Thymus (tissue), 14 donors: ENCODE measurements at places on chromosomes 12 and 14. TPM values are rescaled to one million over a fixed set of nuclear protein-coding genes. Genes with fewer than 3 reads are reported as not detected.

- no peaks in the 10 kb centered on the region for H3K36me3 ChIP-seq
- DNase-seq: no peak
- no peaks in the 10 kb centered on the region for H3K4me1 ChIP-seq
- no peak overlapping the region for H3K4me3 ChIP-seq
- no peaks in the 10 kb centered on the region for H3K27me3 ChIP-seq
Measured at GRCh38 chr12:50246873-50247612, 36.3 kb downstream of the LIMA1 start.

DNA sequence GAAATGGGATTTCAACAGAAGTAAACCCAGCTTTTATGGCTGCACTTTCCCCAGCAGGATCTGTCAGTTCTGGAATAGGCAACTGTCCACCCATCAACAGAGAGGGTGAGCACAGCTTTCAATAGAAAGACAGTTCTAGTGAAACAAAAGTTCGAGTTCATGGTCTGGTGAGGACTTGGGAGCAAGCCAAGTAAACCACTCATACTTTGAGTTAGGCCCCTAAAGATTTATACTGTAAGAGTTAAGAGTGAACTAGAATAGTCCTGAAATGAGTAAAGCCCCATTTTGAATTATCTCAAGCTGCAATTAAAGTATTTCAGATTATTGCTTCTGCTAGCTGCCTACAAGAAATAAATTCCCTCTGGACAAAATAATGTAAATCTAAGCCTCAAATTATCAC lies 82.6 kb downstream of the METTL25 start:
- H3K27ac ChIP-seq: no peak overlapping the region
- no peaks in the 10 kb centered on the region for H3K27me3 ChIP-seq
- no peaks in the 10 kb centered on the region for H3K4me1 ChIP-seq
- H3K4me3 ChIP-seq: no peak overlapping the region

GRCh38 chr12:124523071-124523470 lies 44.3 kb downstream of the NCOR2 start:
- peaks cover 12% of the 10 kb centered on the region for H3K36me3 ChIP-seq
- no peaks in the 10 kb centered on the region for H3K27me3 ChIP-seq
- no peak overlapping the region for H3K4me3 ChIP-seq

- H3K4me3 ChIP-seq: no peak overlapping the region
- no peaks in the 10 kb centered on the region for H3K27me3 ChIP-seq
- no peak overlapping the region for H3K27ac ChIP-seq
- no peaks in the 10 kb centered on the region for H3K36me3 ChIP-seq
- peaks cover 13% of the 10 kb centered on the region for H3K4me1 ChIP-seq
- DNase-seq: no peak
Measured at GRCh38 chr12:124233041-124233796, 61.7 kb upstream of the RFLNA start.

DNA sequence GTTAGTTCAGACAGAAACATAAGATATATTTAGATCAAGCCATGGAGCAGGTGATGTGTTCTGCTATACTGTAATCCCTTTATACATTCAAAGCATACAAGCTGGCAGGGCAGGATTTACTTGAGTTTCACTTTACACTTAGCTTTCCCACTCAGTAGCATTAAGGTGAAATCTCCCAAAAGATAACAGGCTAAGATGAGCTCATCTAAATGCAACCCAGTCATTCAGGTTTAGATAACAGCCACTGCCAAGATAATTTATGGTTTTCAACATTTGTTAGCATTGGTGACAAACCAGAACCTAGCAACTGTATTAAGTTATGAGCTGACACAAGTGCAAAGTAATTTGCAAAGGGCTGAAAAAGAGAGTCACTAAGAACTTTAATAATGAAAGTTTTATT lies 925.1 kb upstream of the ATXN7L3B start:
- DNase-seq: no peak
- H3K27me3 ChIP-seq: no peaks in the 10 kb centered on the region
- no peaks in the 10 kb centered on the region for H3K36me3 ChIP-seq
- no peak overlapping the region for H3K27ac ChIP-seq
- H3K4me1 ChIP-seq: no peaks in the 10 kb centered on the region
- no peak overlapping the region for H3K4me3 ChIP-seq

DNA sequence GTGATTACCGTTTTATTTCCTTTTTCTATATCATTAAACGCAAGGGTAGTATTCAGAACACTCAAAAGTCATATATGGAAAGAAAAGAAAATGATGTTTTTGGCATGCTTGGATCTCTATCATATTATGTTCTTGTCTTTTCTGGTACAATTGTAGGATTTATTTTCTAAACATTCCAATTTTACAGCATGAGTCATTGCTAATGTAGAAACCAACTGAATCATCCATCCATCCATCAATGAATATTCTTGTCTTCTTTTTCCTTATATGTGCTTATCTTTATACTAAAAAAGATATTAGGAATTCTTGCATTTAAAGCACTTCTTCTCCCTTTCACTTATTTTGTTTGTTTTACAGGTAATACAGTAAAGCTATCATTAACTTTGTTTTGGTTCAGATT lies 20.4 kb upstream of the AMIGO2 start:
- H3K27ac ChIP-seq: no peak overlapping the region
- H3K27me3 ChIP-seq: no peaks in the 10 kb centered on the region
- no peaks in the 10 kb centered on the region for H3K36me3 ChIP-seq
- DNase-seq: no peak
- H3K4me3 ChIP-seq: no peak overlapping the region
- no peaks in the 10 kb centered on the region for H3K4me1 ChIP-seq

- H3K4me3 ChIP-seq: no peak overlapping the region
- H3K27me3 ChIP-seq: no peaks in the 10 kb centered on the region
- no peaks in the 10 kb centered on the region for H3K36me3 ChIP-seq
- H3K4me1 ChIP-seq: no peaks in the 10 kb centered on the region
Measured at GRCh38 chr14:93160353-93160801, 24.3 kb downstream of the MOAP1 start.

DNA sequence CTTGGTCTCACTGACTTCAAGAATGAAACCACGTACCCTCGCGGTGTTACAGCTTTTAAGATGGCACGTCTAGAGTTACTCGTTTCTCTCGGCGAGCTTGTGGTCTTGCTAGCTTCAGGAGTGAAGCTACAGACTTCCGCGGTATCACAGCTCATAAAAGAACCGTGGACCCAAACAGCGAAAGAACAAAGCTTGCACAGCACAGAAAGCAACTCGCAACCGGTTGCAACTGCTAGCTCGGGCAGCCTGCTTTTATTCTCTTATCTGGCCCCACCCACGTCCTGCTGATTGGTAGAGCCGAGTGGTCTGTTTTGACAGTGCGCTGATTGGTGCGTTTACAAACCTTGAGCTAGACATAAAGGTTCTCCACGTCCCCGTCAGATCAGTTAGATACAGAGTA lies 4.2 kb upstream of the CLEC4C start:
- DNase-seq: no peak
- H3K27ac ChIP-seq: no peak overlapping the region
- no peaks in the 10 kb centered on the region for H3K36me3 ChIP-seq
- H3K4me3 ChIP-seq: no peak overlapping the region

- DNase-seq: no peak
- no peak overlapping the region for H3K4me3 ChIP-seq
- no peaks in the 10 kb centered on the region for H3K36me3 ChIP-seq
- H3K27me3 ChIP-seq: no peaks in the 10 kb centered on the region
- H3K27ac ChIP-seq: no peak overlapping the region
Measured at GRCh38 chr14:83118029-83118428, 1584.4 kb upstream of the SEL1L start.

DNA sequence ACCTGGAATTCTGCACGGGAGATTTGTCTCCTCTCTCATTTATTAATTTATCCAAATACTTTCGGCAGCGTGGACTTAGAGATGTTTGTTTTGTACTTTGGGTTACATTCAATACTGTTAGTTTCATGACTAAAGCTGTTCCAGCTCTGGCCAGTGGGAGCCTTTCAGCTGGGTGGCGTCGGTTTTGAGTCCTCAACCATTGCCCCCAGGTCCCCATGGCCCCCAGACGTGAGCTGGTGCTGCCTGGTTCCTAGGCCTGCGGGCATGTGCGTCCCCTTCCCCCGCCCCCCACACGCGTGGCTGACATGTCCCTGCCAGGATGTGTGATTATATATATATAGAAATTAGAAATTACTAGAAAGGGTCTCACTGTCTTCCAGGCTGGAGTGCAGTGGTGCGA lies 48.2 kb downstream of the KIF26A start:
- no peaks in the 10 kb centered on the region for H3K27me3 ChIP-seq
- no peak overlapping the region for H3K4me3 ChIP-seq
- no peak for DNase-seq

- H3K4me3 ChIP-seq: no peak overlapping the region
- H3K27ac ChIP-seq: no peak overlapping the region
- no peaks in the 10 kb centered on the region for H3K36me3 ChIP-seq
- H3K27me3 ChIP-seq: no peaks in the 10 kb centered on the region
- no peaks in the 10 kb centered on the region for H3K4me1 ChIP-seq
- DNase-seq: no peak
Measured at GRCh38 chr12:67442896-67443295, 173.7 kb downstream of the CAND1 start.

GRCh38 chr14:65290830-65291229 lies 121.7 kb upstream of the FUT8 start:
- H3K27me3 ChIP-seq: no peaks in the 10 kb centered on the region
- DNase-seq: no peak
- H3K4me3 ChIP-seq: no peak overlapping the region
- H3K4me1 ChIP-seq: peaks cover 20% of the 10 kb centered on the region
- no peak overlapping the region for H3K27ac ChIP-seq

- no peaks in the 10 kb centered on the region for H3K4me1 ChIP-seq
- no peak overlapping the region for H3K27ac ChIP-seq
- no peak overlapping the region for H3K4me3 ChIP-seq
- H3K36me3 ChIP-seq: no peaks in the 10 kb centered on the region
- DNase-seq: no peak
Measured at GRCh38 chr12:88227263-88227662, 85.2 kb downstream of the TMTC3 start.

DNA sequence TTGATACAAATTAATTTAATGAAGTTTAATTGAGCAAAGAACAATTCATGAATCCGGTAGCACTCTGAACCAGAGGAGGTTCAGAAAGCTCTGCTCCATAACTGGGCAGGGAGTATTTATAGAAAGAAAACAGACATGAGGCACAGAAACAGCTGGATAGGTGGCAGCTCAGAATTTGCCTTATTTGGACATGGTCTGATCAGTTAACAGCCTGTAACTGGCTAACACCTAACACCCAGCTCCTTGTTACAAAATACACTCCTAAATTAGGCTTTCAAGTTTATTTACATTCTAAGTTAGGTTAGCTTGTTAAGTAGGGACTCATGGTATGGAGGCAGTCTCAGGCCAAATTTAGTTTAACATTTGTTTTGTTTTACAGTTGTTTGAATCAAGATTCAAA lies 67.8 kb upstream of the TMCC3 start:
- H3K27ac ChIP-seq: no peak overlapping the region
- H3K4me1 ChIP-seq: no peaks in the 10 kb centered on the region
- DNase-seq: no peak
- H3K36me3 ChIP-seq: no peaks in the 10 kb centered on the region
- H3K4me3 ChIP-seq: no peak overlapping the region

- DNase-seq: no peak
- H3K4me3 ChIP-seq: no peak overlapping the region
- H3K27ac ChIP-seq: no peak overlapping the region
- no peaks in the 10 kb centered on the region for H3K4me1 ChIP-seq
Measured at GRCh38 chr14:76465664-76466063, 89.7 kb downstream of the ESRRB start.

- H3K27ac ChIP-seq: no peak overlapping the region
- H3K4me3 ChIP-seq: no peak overlapping the region
- DNase-seq: no peak
Measured at GRCh38 chr12:14846042-14846587, 2.8 kb upstream of the ART4 start.

DNA sequence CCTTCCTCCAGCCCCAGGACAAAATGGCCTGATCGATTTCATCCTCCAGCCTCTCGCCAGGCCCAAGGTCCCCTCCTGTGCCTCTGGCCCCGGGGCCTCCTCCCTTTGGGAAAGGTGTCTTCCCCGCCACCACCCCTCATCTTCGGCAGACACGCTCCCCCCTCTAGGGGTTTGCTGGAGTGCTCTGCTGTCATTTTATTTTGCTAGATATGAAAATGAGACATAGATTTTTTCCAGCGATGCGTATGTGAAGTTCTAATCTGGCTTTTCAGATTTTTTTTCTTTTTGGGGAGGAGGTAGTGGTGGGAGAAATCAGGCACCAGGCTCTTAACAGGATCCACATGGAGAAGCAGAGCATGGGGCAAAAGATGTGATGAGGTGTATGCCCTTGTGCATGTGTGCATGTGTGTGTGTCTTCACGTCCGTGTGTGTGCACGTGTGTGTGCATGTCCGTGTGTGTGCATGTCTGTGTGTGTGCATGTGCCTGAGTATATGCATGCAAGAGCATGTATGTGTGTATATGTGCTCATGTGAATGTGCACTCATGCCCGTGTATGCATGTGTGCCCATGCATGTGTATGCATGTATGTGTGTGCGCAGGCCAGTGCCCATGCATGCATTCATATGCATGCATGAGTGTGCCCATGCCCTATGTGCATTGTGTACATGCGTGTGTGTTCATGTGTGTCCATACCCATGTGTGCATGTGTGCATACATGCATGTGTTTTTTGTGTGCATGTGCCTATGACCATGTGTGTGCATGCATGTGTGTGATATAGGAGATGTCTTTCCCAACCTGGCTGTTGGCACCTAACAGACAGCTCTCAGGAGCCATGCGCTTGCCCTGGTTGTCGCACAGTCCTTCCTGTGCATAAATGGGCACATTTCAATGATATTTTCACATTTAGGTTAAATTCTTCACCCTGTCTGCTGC lies 203.0 kb downstream of the RBM19 start:
- no peak overlapping the region for H3K27ac ChIP-seq
- no peaks in the 10 kb centered on the region for H3K27me3 ChIP-seq
- H3K4me1 ChIP-seq: no peaks in the 10 kb centered on the region
- no peak for DNase-seq

Gene DNAL1
- total RNA-seq: 6.0 TPM

Gene SLC6A15
- 0.09 TPM for total RNA-seq

Gene NT5DC3
- 1.6 TPM for total RNA-seq

Gene TRPV4
- total RNA-seq: 0.19 TPM

Gene PLEKHH1
- 2.0 TPM for total RNA-seq

Gene CACNA2D4
- 5.1 TPM for total RNA-seq

Gene STXBP6
- 6.9 TPM for total RNA-seq

Gene FOXA1
- total RNA-seq: 0.09 TPM

Gene SERPINA4
- 0.52 TPM for total RNA-seq
